ENCODE measurements at places on chromosomes 7 and 10.

DNA sequence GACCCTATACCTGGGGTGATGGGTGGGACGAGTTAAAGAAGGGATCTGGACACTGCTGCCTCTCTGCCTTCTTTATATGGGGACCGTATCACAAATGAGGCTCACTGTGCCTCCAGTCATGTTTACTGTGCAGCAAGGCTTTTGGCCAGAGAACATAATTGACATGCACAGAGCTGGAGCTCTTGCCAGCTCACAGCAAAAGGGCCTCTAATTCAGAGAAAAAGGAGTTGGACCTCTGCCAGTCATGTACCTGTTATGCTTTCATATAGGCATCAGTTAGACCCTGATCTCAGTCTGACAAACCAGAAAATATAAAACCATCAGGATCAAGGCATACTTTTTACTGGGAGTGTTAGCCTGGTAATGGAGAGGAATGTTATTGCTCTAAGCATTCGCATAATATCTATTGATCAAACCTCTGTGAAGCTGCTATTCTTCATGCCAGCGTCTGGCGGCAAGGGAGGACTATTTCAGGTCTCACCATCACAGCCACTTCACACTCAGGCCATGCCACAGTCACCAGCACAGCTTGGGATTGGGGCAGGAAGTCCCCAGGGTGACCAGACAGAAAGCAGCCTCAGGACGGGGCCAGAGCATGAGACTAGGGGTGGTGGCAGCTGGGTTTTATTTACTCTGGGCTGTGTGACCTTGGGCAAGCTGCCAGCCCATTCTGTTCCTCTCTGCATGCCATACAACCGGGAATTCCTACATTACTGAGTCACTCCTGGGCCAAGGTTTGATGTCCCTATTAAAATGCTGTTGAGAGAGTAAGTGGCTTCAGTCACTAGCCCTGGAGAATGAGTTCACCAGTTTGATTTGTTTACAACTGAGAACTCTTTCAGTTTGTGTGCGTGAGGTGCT lies 90.1 kb downstream of the NPSR1 start:
- DNase-seq = no peak

DNA sequence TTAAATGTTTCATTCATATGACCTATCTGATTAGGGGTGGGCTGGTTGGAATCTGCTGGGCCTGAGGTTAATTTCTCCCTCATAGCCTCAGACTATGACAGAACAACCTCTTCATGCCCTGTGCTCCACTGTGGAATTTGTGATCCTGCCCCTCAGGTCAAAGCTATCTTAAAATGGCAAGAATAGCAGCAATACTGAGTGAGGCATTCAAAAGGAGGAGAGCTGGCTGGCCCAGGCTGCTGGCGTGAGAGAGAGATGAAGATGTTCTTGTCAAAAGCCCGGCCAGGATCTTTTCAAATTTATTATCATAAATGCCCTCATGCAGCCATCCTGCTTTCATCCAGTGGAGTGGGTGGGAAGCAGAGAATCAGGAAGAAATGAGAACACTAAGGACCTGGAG lies 41.8 kb upstream of the PLCE1 start:
- DNase-seq = no peak

GRCh38 chr7:17598846-17599245 lies 300.4 kb downstream of the AHR start:
- DNase-seq = no peak

- DNase-seq = peak; percentile 25
Measured at GRCh38 chr10:124565565-124566221, 104.1 kb downstream of the LHPP start.

GRCh38 chr7:135784013-135784412 lies 35.4 kb upstream of the FAM180A start:
- no peak for DNase-seq

DNA sequence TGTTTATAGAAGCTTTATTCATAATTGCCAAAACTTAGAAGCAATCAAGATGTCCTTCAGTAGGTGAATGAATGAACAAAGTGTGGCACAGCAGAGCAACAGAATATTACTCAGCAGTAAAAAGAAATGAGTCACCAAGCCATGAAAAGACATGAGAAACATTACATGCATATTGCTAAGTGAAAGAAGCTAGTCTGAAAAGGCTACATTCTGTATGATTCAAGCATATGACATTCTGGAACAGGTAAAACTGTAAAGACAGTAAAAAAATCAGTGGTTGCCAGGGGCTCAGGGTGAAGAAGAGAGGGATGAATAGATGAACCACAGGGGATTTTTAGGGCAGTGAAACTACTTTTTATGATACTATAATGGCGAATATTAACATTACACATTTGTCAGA lies 80.9 kb upstream of the APBB1IP start:
- no peak for DNase-seq

- no peak for DNase-seq
Measured at GRCh38 chr7:140455743-140456142, 23.6 kb downstream of the MKRN1 start.

DNA sequence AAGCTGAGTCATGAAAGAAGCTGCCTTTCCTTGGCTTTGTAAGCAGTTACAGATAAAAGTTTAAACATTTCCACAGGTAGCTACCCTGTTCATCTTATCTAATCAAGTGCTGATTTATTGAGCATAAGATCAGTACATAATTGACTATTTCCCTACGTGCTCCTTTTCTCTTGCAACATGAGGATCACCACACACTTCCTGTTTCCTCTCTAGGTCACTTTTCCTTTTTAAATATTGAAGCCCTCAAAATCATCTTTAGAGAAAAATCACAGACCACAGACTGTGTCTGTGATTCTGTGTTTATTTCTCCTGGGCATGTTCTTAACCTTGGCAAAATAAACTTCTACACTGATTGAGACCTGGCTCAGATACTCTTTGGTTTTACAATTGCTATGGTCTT lies 69.5 kb downstream of the ZNF37A start:
- DNase-seq = no peak

DNA sequence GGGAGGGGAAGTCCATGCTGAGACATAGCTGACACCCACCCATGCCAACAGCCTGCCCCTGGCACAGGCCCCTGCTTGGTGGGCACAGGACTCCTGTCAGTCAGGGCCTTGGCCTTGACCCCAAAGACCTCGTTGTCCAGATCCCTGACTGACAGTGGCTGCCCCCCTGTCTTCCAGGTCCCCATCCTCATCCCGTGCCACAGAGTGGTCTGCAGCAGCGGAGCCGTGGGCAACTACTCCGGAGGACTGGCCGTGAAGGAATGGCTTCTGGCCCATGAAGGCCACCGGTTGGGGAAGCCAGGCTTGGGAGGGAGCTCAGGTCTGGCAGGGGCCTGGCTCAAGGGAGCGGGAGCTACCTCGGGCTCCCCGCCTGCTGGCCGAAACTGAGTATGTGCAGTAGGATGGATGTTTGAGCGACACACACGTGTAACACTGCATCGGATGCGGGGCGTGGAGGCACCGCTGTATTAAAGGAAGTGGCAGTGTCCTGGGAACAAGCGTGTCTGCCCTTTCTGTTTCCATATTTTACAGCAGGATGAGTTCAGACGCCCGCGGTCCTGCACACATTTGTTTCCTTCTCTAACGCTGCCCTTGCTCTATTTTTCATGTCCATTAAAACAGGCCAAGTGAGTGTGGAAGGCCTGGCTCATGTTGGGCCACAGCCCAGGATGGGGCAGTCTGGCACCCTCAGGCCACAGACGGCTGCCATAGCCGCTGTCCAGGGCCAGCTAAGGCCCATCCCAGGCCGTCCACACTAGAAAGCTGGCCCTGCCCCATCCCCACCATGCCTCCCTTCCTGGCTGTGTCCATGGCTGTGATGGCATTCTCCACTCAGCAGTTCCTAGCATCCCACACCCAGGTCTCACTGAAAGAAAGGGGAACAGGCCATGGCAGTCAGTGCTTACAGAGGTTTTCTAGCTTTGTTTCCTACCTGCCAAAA lies 197.2 kb downstream of the EBF3 start:
- no peak for DNase-seq

DNA sequence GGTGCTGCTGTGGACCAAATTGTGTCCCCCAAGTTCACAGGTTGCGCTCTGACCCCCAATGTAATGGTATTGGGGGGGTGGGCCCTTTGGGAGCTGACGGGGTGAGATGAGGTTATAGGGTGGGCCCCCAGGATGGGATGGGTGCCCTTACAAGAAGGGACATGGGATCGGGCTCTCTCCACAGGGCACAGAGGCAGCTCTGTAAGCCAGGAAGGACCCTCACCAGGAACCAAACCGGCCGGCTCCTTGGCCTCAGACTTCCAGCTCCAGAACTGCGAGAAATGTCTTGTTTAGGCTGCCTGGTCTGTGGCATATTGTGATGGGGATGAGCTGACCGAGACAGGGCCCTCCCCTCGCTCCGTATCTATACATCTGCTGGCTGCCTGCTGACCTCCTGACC lies 25.7 kb upstream of the JAKMIP3 start:
- DNase-seq = no peak

DNA sequence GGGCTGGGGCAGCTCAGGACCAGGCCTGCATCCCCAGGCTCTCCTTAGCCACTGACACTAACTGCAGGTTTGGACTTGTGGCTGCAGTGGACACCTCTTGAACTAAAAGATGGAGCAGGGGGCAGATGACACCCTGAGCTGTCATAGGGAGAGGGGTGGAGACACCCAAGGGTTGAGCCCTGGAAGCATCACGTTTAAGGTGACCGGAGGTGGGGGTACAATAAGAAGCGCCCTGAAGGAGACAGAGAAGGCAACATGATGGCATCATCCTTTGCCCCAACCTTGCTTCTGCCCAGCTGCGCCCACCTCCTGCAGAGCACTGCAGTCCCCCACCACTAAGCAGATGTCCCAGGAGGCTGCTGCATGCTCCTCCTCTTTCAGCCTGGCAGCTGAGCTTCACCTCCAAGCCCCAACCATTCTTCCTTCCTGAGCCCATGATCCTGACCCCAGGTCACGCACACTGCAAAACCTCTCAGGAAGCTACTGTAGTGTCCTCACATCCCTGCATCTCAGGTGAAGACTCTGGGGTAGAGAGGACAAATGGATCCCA lies 25.5 kb downstream of the OGDHL start:
- DNase-seq = no peak

- no peak for DNase-seq
Measured at GRCh38 chr7:68334216-68334615, 1264.1 kb upstream of the AUTS2 start.

DNA sequence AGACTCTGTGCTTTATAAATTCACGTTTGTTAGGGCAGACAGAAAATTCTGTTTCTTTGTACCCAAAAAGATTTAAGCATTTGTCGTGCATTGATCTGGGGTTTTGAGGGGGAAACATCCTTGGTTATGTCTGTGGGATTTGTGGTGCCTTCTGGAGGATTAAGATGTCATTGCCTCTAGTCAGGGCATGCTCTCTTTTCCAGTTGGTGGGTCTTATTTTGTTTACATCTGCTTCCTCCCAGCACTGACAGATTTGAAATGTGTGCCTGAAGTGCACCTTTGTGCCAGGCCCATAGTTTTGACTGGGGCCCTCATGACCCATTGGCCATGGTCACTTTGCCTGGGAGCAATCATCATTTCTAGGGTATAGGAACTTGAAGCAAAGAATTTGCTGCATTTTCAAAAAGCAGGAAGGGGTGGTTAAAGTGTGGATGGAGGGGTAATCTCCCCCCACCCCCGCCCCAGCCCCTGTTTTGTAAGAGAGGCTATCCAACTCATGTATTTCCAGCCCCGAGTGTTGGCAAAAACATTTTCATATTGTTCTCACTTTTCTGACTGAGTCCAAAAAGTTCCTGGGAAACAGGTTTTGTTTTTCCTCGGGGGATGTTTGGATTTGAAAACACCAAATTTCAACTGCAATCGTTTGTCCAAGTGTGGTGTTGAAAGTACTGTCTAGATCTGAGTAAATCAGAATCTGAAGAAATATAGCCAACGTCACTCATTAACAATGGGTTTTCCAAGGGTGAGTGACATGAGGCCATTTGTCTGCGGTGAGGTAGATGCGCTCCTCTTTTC lies 388.2 kb upstream of the GALNT17 start:
- DNase-seq = no peak

DNA sequence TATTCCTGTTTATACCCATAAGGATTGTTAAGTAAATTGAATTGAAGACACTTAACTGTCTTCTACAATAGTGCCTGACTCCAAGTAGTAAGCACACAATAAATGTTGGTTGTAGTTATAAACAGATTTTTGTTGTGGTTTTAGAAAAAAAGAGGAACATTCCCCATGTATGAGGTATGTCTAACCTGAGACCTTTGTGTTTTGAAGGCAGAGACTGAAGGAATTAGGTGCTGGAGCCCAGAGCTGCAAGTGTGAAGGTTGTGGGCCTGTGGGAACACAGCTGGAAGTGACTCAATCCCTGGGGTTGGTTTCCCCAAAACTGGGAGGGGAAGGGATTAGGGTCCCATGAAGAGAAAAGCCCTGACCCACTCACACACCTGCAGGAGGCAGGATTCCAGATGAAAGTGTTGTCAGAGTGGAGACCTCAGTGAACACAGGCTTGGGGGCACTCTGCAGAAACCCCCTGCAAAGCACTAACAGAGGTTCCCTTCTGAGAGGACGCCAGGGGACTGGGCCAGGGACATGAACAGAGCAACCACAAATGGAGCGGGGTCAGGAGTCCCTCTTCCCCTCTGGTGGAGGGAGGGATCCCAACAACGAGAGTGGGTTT lies 265.1 kb upstream of the KLF14 start:
- DNase-seq = no peak

GRCh38 chr10:93028883-93029282 lies 31.7 kb upstream of the CYP26C1 start:
- DNase-seq = no peak

GRCh38 chr7:25546306-25546705 lies 318.0 kb upstream of the NPVF start:
- no peak for DNase-seq

GRCh38 chr10:92845921-92846320 lies 2.4 kb upstream of the EXOC6 start:
- no peak for DNase-seq

DNA sequence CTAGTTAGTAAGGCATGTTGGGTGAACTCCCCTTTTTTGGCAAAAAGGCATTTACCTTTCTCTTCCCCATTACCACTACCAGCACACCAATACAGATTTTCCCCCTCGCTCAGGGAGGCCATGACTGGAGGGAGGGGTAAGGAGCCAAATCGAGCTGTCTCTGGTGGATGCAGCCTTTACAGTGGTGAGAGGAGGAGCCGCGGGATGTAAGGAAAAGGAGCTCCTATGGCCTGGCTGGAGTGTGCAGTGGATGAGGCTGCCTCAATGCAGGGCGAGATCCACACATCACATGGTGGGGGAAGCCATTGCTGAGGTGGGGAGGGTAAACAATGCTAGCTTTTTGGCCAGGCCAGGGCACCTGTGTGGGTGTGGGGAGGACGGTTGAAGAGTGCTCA lies 416.2 kb downstream of the EXOC4 start:
- no peak for DNase-seq

GRCh38 chr10:4267086-4267773 lies 482.2 kb upstream of the KLF6 start:
- DNase-seq = no peak
